ENCODE measurements at places on chromosomes 1 and 21.

DNA sequence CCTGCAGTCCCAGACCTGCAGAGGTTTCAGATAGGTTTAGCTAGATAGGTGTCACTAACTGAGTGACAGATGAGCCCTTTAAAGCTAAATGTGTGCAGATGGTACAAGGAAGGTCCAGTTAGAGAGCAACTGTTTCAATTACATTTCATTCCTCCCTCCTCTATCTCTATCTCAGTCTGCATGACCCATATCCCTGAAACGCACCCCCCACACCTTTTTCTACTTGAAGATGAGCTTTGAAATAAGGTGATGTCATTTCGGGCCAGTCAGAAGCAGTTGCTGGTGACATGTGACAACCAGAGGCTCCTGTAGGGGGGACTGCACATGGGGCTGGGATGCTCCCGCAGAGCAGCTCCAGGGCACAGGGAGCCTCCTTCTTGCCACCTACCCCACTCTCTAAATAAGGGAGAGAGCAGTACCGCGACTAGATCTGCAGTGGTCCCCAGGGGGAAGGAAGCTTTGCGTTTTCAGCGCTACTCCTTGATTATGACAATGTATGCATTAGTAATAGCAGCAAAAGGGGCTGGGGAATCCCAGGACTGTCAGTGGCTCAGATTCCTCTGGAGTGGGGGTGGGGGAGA lies 4.3 kb downstream of the ATP8B2 start:
- peak; percentile 22 for DNase-seq

GRCh38 chr1:222910699-222911098 lies 95.9 kb downstream of the DISP1 start:
- no peak for DNase-seq

DNA sequence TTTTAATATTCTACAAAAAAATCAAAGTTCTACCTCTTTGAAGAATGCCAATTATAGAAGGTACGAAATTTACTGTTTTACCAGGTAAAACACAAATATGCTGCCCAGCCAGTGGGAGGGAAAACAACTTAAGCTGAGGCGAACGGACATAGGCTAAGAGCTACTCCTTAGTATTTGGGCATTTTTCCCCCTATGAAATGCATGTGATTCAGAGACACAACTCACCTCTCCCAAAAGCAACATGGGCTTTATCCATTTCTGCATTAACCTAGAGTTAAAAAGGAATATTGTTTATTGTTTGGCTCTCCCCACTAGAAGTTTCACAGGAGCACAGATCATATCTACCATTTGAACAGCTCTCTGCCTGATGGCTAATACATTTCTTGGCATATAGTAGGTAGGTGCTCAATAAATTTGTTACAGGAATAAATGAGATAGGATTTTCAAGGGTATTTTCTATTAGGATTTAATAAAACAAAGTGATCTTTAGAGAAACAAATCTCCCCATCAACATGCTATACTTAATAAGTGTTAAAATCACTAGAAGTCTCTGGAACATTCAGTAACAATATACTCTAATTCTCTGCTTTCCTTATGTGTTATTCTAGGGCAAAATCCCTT lies 2.4 kb upstream of the SORT1 start:
- no peak for DNase-seq

DNA sequence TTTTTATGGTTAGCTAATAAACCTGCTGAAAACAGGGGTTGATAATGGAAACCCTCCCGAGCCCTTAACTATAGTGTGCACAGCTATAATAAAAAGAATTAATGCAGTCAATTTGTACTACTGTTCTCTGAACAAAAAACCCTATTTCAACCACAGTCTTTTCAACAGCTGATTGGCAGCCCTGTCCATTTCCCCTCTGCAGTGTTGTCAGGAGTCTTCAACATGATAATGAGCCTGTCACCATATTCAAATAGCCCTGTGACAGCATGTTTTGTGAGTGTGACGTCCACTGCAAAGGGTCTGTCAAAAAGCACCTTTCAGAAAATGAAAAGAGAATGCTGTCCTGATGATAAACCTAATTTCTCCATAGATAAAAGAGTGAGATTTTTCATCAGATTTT lies 92.7 kb downstream of the ESRRG start:
- DNase-seq = no peak

DNA sequence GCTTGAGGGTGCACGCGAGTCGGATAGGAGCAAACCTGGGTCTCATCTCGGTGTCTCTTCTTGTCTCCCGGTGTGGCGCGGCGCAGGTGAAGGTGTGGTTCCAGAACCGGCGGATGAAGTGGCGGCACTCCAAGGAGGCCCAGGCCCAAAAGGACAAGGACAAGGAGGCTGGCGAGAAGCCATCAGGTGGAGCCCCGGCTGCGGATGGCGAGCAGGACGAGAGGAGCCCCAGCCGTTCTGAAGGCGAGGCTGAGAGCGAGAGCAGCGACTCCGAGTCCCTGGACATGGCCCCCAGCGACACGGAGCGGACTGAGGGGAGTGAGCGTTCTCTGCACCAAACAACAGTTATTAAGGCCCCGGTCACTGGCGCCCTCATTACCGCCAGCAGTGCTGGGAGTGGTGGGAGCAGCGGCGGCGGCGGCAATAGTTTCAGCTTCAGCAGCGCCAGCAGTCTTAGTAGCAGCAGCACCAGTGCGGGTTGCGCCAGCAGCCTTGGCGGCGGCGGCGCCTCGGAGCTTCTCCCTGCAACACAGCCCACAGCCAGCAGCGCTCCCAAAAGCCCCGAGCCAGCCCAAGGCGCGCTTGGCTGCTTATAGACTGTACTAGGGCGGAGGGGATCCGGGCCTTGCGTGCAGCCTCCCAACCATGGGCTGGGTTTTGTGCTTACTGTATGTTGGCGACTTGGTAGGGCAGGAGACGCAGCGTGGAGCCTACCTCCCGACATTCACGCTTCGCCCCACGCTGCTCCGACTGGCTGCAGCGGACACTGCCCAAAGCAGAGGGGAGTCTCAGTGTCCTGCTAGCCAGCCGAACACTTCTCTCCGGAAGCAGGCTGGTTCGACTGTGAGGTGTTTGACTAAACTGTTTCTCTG lies 5.1 kb downstream of the HLX start:
- DNase-seq = no peak

DNA sequence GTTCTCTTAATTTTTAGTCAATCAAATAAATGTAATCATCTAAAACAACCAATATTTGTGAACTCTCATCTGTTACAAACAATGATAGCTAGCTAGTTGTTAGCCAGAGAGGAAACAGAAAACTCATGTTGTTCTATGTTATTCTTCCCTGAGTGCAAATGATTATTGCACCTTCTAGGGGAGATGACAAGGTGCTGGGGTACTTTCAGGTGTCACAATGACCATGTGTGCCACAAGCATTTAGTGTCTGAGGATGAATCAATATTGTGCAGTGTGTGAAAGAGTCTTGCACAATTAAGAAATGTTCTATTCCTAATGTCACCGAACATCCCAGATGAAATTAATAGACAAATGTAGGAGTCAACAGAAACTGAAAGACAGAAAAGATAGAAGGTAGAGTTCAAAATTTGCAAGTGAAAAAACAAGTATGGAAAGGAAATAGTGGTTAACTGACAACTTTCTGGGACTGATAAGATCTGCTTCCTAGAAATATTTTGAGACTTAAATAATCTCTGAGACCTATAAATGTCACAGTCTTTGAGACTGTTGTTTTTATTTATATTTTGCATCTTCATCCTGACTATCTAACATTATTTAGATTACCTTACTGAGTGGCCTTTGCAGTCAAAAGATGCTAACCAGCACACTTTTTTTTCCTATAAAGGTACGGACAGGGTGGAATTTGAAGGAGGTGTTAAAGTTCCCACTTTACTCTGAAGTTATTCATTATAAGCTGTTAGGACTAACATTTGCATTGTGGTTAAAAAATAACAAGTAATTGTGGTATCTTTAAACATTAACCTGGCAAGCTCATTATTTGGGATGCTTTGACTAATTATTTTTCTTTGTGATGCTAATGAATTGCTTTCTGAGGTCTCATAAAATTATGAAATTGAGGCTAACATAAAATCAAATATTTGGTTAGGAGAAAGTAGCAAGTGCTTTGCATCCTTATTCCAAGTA lies 21.6 kb upstream of the DPYD start:
- DNase-seq = no peak

- no peak for DNase-seq
Observed at GRCh38 chr1:89998306-89998705, 3.4 kb downstream of the ZNF326 start.

DNA sequence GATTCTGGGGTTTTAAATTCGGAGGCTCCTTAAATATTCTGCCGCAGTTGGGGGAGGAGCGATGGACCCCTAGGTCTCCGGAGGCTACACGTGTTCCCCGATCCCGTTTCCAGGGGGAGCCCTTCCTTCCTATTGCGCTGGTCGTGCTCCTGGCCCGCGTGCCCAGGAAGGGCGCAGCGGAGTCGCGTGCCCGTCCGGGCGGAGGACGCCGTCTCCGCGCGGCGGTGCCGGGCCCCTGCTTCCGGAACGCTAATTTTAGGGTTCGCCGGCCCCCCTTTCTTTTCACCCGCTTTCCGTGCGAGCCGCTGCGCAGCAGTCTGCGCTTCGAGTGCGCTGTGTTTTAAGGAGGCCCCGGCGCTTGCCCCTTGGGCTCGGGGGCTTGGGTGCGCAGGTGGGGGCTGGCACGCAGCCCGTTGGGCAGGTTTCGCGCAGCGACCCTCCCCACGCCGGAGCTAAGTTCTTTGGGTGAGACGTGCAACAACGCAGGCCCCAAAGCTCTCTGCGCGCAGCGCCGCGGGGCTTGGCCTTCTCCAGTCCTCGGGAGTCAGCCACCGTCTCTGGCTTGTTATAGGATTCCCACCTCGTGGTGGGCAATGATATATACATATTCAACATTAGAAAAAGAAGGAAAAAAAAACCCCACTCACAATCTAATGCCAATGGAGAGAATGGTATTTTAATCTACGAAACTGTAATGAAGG lies 43.5 kb upstream of the DNAJC6 start:
- DNase-seq = peak; percentile 77

DNA sequence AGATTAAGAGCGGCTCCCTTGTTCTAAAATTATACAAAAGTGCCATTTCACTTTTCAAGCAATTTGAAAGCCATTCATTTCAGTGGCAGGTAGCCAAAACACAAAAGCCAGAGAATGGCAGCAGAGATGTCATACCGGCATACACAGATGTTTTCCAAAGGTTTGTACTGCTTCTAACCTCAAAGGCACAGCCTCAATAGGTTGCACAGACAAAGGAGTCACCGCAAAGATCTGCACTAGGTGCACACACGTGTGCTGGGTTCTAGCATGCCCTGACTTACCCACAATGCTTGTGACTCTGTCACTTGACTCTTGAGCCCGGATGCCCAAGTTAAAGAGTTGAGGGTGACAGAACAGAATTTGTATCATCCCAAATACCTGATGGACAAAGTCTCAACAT lies 448.9 kb upstream of the ADGRL2 start:
- peak; percentile 6 for DNase-seq

GRCh38 chr1:56070601-56071000 lies 508.8 kb downstream of the PLPP3 start:
- no peak for DNase-seq

DNA sequence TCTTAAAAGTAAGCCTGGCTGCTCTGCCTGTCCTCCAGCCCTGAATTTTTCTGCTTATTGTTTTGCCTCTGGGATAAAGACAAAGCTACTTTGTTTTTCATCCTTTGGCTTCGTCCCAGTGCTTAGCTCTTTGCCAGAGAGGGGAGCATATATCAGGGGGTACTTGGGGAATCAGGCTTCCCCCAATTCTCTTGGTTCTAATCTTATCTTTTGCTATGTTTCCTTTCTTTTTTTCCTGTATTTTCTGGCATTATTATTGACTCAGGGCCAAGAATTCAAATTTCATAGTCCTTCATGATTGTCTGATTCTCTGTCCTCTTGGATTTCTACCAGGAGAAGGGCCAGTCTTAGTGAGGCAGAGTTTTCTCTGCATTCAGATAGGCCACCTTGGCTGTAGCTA lies 51.2 kb downstream of the GIPC2 start:
- no peak for DNase-seq

DNA sequence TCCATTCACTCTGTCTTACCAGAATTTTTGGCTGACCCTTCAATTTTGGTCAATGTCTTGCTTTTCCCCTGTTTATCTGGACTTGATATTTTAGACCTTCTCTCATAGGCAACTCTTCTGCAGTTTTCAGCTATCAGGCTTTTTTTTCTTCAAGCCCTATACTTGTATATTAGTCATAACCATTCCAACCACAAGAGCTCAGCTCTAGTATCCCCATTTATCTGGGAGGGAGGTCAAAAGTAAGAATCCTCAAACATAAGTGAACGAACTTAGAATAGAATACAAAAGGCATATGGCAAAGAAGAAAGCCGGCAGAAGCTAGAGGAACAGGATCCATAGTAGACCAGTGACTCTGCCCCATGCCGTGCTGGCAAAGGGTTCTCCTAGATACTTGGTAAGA lies 45.9 kb upstream of the TNFSF4 start:
- no peak for DNase-seq

DNA sequence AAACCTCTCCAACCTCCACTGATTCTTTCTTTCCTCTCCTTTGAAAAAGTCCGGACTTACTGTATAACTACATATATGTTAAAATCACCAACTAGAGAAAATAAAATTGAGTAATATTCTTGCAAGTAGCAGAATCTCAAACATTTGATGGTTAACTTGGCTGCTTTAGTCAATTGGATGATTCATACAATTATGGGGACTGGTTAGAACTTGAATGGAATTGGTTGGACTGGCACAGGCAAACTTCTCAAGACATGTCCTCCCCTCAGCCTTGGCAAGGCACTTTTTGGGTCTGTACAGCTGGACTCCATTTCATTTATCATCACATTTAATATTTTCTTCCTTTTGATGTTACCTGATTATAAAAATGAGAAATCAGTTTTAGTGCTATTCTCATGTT lies 6.5 kb downstream of the WLS start:
- DNase-seq = no peak

DNA sequence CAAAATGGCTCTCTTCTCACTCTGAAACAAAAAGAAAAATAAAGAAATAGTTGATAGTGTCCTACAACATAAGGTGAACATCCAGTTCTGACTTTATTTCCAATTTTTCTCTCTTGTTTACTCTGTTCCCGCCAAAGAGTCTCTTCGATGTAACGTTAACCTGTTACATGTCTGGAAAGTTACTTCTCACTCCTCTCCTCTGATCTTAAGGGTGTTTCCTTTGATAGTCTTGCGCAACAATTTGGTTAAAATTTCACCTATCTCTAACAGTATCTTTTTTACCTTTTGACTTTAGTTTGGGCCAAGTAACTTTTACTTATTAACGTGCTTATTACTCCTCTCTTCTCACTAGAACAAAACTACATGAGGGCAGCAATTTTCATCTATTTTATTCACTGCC lies 1450.2 kb downstream of the BRINP3 start:
- no peak for DNase-seq

- no peak for DNase-seq
Observed at GRCh38 chr1:31439276-31439675, 26.3 kb downstream of the SERINC2 start.

Measured in NCI-H2227 treated with DMSO at 0.1 percent for 48 hours (cell line).